ENCODE measurements at places on chromosomes 16 and 17.

- DNase-seq: no peak
Observed at GRCh38 chr17:77496831-77497577, 356.2 kb downstream of the SEC14L1 start.

- no peak for DNase-seq
Observed at GRCh38 chr17:17403899-17404576, 72.8 kb upstream of the MED9 start.

GRCh38 chr16:55508271-55508921 lies 476 bp upstream of the LPCAT2 start:
- no peak for DNase-seq

GRCh38 chr17:27531469-27531961 lies 75.3 kb downstream of the KSR1 start:
- DNase-seq: no peak

- DNase-seq: no peak
Observed at GRCh38 chr16:61798741-61799140, 237.5 kb downstream of the CDH8 start.

GRCh38 chr16:68700831-68701230 lies 36.3 kb upstream of the CDH1 start:
- no peak for DNase-seq

- DNase-seq: no peak
Observed at GRCh38 chr17:42334677-42335076, 46.4 kb downstream of the STAT5A start.

- DNase-seq: no peak
Observed at GRCh38 chr16:29141586-29142324, 156.9 kb downstream of the LAT start.

DNA sequence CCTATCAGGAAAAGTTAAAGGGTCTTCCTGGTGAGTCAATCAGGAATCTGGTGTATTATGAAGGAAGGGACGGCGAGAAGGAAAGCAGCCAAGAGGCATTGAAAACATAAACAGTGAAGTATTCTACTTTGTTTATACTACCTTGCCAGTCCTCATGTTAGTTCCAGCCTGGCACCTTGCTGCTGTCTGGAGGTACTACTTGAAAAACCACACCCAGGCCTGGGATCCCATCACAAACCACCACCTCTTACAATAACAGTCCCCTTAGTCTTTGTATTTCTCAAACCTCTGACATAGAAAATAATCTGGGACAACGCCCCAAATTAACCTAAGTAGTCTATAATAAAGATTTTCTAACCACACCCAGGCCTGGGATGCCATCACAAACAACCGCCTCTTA lies 676.7 kb upstream of the SOX9 start:
- no peak for DNase-seq
